ENCODE measurements at places on chromosomes 2 and 18.

DNA sequence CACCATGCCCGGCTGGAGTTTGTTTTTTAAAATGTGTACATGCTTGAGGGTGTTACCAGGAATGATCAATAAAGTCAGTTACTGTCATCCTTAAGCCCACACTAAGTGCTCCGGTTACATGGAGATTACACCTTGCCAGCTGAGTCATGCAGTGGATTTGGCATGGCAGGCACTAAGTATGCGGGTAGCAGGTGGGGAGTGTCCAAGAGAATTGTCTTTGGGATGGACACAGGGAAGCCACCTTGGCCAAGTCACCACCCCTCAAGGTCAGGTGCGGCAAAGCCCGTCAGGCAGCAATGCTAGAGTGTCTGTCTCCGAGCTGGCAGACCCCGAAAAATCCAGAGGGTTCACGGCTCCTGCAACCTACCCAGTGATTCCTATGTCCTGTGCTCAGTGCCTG, 54.8 kb downstream of the GBX2 start:
- no peak for DNase-seq

DNA sequence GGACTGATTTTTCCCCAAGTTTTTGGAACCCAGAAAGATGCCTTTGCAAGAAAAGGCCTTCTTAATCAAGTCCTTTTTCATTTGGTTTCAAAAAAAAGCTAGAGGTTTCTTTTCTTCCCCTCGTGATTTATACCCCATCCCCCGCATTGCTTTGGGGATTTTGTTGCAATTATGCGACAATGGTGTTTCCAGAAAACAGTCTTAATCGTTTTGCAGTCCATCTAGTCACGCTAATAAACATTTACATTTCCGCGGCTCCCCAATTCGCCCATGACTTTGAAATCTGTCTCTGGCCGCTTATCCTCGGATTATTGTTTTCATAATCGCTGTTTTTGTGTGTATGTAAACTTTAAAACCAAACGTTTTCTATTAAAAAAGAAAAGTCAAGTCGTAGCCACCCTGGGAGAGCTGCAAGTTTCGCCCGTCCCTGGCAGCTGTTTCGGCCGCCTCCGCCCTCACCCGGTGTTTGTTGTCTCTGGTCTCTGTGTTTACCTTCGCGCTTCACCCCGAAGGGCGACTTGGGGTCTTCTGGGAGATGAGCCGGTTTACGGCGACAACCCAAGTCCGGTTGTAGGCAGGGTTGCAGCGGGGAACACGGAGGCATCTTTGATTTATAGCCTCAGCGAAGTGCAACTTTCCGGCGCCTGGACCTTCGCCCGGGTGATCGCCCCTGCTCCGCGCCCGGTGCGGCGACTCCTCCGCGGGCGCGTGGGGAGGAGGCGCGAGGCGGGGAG, 667 bp downstream of the SP9 start:
- no peak for DNase-seq

- DNase-seq, result no peak
Observed at GRCh38 chr18:9992300-9992972, 78.6 kb downstream of the VAPA start.

DNA sequence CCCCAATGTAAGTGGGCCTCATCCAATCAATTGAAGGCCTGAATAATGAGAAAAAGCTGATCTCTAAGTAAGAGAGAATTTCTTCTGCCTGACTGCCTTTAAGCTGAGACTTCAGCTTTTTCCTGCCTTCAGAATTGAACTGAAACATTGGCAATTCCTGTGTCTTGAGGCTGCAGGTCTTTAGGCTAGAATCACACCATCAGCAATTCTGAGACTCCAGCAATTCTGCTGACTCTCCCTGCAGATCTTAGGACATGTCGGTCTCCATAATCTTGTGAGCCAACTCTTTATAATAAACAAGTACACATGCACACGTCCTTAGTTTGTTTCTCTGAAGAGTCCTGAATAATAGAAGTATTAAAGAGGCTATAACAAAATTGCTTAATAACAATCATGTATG, 209.1 kb downstream of the FSIP2 start:
- no peak for DNase-seq

DNA sequence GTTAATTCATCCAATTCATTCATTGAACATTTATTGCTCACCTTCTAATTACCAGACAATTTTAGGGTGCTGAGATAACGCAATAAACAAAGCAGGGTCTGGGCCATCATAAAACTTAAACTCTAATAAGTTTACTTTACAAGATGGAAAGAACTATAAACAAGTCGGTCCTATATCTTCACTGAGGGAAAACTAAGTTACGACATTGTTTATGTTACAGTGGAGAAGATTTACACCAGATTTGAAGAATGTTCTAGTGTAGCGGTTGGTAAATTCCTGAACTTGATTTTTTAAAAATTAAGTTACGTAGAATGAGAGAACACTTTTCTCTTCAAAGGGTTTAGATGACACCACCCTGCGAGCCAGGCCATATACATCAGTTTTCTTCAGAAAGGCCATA, 20.7 kb upstream of the FRZB start:
- DNase-seq, result no peak

- no peak for DNase-seq
Observed at GRCh38 chr2:99127981-99128380, 13.5 kb upstream of the C2orf15 start.

DNA sequence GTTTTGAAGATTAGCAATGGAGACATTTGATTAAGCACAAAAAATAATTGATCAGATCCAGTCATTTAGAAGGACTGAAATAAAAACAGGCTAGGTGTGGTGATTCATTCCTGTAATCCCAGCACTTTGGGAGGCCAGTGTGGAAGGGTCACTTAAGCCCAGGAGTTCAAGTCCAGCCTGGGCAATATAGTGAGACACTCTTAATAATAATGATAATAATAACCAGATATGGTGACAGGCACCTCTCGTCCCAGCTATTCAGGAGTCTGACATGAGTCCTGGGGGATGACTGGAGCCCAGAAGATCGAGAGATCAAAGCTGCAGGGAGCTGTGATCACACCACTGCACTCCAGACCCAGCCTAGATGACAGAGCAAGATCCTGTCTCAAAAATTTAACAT, 3.5 kb upstream of the FN1 start:
- DNase-seq, result no peak

DNA sequence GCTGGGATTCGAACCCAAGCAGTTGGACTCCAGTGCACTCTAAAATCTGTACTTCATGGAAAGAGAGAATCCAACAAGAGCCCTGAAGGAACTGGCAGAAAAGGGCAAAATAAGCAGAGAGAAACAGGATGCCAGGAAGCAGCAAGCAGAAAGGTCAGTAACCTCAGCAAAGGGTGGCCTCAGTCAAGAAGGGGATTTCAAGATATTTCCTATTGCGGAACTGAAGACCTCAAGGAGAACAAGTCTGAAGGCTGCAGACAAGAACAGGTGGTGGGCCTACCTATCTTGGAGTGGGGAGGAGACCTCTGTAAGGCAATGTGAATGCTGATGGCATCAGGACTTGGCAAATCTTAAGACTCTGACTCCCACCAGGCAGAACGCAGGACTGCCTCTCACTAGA, 20.1 kb upstream of the MREG start:
- no peak for DNase-seq

DNA sequence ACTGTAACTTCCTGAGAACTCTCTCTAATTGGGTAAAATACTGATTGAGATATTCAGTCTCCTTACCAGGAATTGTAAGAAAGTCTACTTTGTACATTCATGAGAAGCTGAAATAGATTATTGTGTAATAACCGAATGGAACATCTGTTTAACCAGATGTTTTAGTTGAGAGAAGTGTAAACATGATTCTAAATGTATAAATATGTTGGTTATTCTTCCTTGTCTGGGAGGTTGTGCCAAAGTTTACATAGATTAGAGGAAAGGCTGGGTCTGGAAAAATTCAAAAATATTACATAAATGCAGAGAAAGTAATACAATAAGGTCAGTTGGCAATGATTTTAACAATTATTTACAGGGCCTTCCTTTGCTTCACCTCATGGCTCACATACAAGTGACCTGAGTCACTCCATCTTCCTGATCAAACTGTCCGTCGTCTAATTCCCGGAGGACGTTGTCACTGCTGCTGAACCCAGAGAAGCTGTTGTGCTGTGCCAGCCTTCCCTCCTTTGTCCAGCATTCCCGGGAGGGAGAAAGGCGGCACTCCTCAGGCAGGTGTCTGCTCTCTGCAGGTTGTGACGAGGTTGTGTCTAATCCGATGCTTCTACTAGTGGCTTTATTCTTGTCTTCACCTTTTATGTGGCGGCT, 55.9 kb downstream of the MOB4 start:
- no peak for DNase-seq

DNA sequence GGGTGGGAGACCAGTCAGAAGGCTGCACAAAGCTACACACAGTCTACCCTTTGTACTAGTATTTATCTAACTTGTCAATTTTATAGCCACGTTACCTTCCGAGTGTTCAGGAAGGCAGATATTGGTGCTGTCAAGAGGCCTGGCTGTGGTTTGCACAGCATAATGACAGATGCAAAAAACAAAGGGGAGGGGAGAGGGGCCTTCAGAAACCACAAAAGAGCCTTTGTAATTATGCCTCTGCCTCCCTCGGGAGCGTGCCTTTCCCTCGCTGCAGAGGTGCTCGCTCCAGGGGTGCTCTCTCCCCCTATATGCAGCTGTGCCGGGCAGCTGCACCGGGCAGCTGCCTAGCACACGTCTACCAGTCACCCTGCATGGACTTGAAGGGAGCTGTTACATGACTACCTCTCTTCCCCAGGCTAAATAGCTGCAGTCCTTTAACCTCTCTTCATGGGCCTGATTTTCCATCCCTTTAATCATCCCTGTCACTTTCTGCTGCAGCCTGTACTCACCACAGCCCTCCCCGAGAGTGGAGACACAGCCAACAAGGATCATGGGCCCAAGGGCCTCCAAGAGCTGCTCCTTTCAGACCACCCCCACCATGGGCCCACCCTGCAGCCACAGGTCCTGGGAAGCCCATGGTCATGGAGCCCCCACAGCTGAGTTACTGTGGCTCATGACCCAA, 168.4 kb upstream of the PKDCC start:
- no peak for DNase-seq

GRCh38 chr2:10242998-10243925, 59.4 kb upstream of the HPCAL1 start:
- no peak for DNase-seq

GRCh38 chr18:31371989-31372388, 4.6 kb upstream of the DSG4 start:
- no peak for DNase-seq

DNA sequence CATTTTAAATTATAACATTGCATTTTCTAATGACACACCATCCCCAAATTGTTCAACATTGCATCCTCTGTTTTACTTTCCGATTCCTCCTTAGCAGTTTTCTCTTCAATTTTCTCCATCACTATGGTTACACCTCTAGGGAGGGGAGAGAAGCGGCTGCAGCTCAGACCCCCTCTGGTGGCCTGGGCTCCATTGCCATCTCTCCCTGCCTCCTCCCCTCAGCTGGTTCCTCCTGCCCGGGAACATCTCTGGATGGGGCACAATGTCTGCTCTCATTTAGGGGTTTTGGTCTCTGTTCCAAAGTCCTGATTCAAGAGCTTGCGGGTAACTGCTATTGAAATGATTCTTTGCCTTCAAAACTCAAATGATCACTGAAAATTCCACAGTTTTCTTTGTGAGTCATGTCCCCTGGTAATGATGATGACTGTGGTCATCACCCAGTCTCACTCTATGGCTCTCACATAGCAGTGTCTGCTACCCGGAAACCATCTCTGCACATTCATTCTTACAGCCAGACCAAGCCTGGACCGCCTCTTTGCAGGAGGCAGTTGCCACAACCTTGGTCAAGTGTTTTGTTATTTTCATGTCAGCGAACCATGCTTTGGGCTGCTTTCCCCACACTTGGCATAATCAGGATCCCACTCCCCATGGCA, 263.9 kb downstream of the ALPK2 start:
- DNase-seq, result no peak

GRCh38 chr2:84137034-84137433, 322.0 kb downstream of the SUCLG1 start:
- no peak for DNase-seq

GRCh38 chr2:8241317-8241716, 440.5 kb upstream of the ID2 start:
- no peak for DNase-seq

GRCh38 chr2:16513626-16514025, 152.0 kb downstream of the CYRIA start:
- DNase-seq, result no peak

DNA sequence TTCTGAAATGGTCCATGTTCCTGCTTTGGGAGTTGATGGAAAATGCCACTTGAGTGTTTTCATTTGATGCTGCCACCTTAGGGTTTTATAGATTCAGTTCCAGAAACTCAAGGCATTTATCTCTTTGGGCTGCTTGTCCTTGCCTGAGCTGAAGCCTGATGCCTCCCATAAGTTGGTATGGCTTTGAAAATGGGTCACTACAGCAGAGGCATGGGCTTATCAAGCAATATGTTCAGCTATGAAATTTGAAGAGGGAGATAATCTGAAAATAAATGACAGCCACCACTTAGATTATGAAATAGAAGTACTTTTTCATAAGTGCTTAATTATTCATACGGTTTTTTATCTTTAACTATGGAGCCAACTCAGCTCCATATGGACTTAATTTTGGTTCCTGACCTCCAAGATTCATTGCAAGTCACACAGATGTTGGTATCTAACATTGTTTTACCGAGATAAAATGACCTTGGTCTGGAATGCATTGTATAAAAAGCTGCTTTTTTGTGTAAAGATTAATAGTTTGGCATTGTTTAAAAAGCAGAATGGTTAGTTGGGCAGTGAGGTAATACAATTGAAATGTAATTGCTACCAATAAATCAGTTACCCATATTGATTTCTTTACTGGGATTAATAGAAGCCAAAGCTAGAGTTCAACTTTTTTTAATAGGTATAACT, 4.5 kb downstream of the SLC14A1 start:
- DNase-seq, result no peak

DNA sequence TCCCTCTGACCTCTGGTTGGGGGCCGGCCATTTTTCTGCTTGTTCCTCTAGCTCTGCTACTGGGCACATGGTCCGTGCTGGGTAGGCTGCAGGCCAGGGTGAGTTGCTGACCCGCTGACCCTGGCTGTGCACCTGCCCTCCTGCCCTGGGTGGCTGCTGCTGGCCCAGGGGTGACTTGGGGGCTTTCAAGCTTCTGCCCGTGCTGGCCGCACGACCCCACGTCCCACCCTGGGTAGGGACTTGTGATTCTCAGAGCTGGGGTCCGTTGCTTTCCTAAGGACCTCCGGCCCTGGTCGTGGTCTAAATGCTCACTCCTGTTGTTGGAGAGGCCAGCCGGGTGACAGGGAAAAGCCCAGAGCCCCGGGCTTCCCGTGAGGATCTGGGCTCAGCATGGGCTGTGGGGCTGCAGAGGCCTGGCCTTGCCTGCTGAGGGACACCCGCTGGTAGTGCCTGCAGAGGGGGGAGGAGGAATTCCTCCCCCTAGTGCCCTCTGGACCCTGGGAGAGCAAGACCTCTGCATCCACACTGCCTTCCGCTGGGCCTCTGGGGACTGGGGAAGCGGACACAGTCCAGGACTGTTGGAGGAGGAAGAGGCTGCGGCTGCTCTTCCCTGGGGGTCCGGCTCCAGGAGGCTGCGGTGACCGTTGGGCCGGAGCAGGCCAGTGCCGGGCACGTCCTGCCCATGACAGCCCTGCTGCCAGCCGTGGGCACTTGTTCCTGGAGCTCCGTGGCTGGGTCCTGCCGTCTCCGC, 6.3 kb upstream of the GAL3ST2 start:
- DNase-seq, result no peak

Measured in AG04449 (cell line).